ENCODE measurements at places on chromosomes 7 and 10. TPM values are rescaled to one million over a fixed set of nuclear protein-coding genes. Genes with fewer than 3 reads are reported as not detected.

Gene UNCX
- not detected for total RNA-seq

Gene AKR1C4
- not detected for total RNA-seq

Gene EGR2
- 14.6 TPM for total RNA-seq

Gene NEURL1
- total RNA-seq: 1.5 TPM

Gene MYOZ1
- total RNA-seq: not detected

Gene CABCOCO1
- 0.14 TPM for total RNA-seq

Gene KCP
- total RNA-seq: 0.44 TPM
